Activated CD4-positive, CD25-positive, alpha-beta regulatory T cell treated with anti-CD3 and anti-CD28 coated beads, Interleukin-2, amount 50 U/mL, for 72 hours (primary cell): ENCODE measurements at places on chromosomes 12 and 14.
A peak's percentile ranks its signal among the peaks of the same experiment; 100 is the strongest.

GRCh38 chr14:71155743-71156142 lies 248.5 kb downstream of the PCNX1 start:
- DNase-seq = no peak

DNA sequence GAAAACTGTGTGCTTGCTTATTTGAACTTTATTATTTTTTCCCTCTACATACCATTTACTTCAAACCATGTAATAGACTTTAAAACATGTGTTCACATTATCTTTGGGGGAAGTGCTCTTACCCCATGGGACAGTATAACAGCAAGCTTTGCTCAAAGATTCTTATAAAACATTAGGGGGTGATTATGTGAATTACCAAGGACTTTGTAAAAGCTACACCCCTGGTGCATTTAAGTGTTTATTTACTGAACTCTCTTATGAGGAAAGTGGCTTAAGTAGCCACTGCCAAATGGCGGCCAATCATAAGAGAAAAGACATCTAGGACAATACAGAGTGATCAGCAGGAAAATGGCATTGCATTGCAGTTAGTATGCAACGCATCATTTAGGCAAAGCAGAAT lies 70.3 kb downstream of the CAPZA3 start:
- no peak for DNase-seq

GRCh38 chr12:119412811-119413794 lies 78.6 kb downstream of the CCDC60 start:
- DNase-seq = peak; percentile 45

GRCh38 chr14:54220071-54220703 lies 176.6 kb upstream of the CDKN3 start:
- no peak for DNase-seq

- no peak for DNase-seq
Measured at GRCh38 chr14:42459171-42459685, 852.6 kb downstream of the LRFN5 start.

- DNase-seq = no peak
Measured at GRCh38 chr14:57199921-57200320, 68.8 kb downstream of the EXOC5 start.

- peak; percentile 45 for DNase-seq
Measured at GRCh38 chr14:65336191-65336591, 76.3 kb upstream of the FUT8 start.

DNA sequence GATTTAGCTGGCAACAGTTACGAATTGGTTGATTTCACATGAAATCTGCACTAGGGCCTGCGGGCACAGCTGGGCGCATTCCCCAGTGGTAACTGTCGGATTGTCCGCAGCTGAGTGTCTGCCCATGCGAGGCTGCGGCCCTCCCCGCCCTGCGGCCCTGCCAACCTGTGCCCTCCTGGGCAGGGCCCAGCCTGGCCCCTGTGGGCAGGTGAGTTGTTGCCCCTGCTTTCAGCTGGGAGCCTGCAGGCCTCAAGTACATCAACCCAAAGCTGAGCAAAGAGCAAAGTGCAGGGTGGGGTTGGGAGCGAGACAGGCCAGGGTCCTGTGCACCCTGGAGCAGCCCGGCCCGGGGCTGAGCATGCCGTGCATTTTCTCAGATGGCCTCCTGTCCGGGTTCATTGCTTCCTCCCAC lies 89.1 kb downstream of the ADGRD1 start:
- no peak for DNase-seq

GRCh38 chr12:57159311-57159710 lies 11.9 kb upstream of the LRP1-AS start:
- DNase-seq = no peak

DNA sequence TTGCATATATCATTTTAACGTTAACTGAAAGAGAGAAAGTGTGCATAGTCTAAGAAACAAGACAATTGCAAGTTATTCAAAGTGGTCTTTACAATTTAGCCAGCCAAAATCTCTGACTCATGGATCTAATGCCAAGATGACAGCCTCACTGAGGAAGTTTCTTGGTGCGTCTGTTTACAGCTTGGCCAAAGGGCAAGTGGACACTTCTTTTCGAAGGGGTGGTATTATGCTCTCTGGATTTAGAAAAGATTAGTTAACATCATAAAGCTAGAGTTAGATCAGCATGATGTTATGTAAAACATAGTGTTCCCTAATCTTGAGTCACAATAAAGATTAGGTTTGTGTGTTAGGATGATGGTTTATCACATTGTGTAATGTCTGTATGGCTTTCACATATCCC lies 51.5 kb upstream of the SLC2A13 start:
- no peak for DNase-seq

- no peak for DNase-seq
Measured at GRCh38 chr14:71508901-71509300, 423.3 kb upstream of the RGS6 start.

GRCh38 chr12:56336361-56337167 lies 2.1 kb upstream of the IL23A start:
- DNase-seq = no peak

- DNase-seq = no peak
Measured at GRCh38 chr12:67667276-67668073, 18.9 kb downstream of the DYRK2 start.

GRCh38 chr14:61264010-61264571 lies 17.0 kb downstream of the TMEM30B start:
- no peak for DNase-seq

DNA sequence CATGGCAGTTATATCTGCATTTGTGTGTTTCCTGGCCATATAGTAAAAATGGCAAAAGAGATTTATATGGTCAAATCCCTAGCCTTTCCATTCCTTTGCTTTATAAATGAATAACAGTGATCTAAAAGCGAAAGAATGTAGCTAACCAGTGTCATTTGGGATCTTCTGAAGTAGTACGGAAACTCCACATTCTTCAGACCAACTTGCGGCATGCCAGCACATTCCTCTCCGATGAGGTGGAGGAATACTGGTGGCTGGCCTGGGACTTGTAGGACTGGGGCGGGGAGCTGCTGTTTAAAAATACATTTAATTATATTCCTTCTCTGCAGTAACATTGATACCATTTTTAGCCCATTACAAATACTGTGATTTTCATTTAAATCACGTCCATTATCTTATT lies 85.3 kb downstream of the SAMD4A start:
- DNase-seq = no peak

GRCh38 chr14:36675581-36675980 lies 13.9 kb downstream of the PAX9 start:
- no peak for DNase-seq

GRCh38 chr12:91355150-91356006 lies 172.8 kb upstream of the DCN start:
- DNase-seq = peak; percentile 38

GRCh38 chr12:26987634-26988424 lies 26.4 kb downstream of the TM7SF3 start:
- DNase-seq = no peak

- no peak for DNase-seq
Measured at GRCh38 chr14:66240105-66240504, 246.1 kb upstream of the CCDC196 start.

GRCh38 chr12:67348683-67349082 lies 79.5 kb downstream of the CAND1 start:
- no peak for DNase-seq

DNA sequence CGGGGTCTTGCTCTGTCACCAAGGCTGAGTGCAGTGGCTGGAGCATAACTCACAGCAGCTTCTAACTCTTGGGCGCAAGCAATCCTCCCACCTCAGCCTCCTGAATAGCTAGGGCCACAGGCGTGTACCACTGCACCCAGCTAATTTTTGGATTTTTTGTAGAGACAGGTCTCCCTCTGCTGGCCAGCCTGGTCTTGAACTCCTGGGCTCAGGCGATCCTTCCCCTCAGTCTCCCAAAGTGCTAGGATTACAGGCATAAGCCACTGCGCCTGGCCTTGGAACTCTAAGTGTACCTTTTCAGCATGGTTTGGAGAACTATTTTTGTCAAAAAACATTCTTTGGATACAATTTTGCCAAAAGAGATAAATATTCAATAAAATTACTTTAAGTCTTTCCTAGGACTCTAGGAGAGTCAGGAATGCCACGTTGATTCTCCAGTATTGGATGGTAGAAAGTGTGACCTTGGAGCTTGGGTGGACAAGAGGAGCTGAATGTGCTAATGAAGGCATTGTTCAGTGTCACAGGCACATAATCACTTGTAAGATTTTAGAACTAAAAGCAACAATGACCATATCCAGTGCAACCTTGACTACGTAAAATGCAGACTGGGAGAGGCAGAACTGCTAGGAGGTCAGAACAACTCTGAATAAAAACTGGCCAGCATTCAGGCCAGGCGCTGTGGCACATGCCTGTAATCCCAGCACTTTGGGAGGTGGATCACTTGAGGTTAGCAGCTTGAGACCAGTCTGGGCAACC lies 2.8 kb downstream of the SRSF9 start:
- no peak for DNase-seq

DNA sequence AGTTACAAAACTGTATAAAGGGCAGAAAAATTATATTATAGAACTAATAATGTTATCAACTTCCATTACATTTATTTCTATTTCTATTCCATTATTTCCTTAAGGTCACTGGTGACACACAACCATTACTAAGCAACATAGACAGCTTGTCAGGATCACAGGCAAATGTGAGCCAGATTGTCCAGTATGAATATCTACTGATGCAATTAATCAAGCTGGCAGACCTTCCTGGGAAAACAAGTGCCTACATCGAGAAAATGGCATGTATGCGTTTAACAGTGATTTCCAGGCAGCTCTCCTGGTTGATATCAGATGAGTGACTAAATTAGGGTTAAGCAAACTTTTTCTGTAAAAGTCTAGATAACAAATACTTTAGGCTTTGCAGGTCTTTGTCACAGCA lies 36.9 kb upstream of the TSPAN8 start:
- no peak for DNase-seq

DNA sequence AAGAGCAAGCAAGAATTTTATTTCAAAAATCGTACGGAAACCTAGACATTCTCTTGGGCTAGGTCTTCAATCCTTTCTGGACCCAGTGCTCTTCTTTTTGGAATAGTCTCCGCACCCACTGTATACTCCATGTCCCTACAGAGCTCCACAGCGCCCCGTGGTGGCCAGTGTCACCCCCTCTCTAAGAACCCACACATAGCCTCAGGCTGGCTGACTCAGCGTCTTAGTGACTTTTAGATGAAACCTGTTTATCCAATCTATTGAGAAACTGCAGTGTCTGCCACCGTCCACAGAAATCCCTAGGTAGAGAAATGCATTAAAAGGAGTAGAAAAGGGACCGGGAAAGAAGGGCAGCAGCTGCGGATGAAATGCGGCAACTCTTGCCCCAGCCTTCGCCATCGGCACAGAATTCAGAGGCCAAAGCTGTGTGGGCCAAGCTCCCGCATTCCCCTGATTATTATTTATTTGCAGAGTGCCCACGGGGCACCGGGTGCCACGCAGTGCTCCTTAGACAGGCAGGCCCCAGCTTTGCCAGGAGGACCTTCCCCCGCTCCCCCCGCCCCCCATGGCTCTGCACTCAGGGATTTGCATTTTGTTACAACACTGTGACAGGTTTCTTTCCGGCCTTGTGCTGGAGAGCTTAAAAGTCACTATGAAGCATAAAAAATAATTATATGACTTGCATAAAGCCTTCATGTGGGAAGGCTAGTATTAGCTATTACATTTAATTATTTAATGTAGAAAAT lies 170.1 kb upstream of the FKBP4 start:
- DNase-seq = no peak

DNA sequence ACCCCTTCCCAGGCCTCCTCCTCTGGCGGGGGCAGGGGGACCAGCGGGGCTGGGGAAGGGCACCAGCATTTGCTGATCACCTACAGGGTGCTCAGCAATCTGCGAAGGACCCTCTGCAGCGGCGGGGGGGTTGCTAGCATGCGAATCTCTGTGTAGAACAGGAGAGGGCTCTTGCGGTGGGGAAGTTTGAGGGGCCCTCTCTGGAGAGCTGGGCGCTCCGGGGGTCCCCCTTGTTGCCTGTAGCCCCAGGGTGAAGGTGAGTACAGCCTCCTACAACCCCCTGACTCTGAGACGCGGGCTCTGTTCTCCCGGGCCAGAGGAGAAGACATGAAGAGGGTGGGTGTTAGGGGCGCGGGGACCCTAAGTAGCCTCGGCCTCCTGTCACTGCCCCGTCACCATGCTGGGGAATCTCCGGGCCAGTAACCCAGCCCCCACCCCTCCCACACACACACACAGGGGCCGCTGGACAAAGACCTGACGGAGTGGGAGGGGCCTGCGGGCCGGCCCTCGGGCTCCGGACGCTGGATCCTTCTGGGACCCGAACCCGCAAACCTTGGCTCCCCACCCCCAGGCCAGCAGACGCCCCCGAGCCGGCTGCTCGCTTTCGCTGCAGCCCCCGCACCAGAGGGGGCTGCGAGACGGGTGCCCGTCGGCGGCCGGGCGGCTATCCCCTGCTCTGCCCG lies 734 bp downstream of the FIGNL2 start:
- DNase-seq = no peak

GRCh38 chr12:27272373-27273028 lies 28.4 kb downstream of the STK38L start:
- no peak for DNase-seq

GRCh38 chr12:18275981-18276380 lies 14.7 kb downstream of the PIK3C2G start:
- DNase-seq = no peak

DNA sequence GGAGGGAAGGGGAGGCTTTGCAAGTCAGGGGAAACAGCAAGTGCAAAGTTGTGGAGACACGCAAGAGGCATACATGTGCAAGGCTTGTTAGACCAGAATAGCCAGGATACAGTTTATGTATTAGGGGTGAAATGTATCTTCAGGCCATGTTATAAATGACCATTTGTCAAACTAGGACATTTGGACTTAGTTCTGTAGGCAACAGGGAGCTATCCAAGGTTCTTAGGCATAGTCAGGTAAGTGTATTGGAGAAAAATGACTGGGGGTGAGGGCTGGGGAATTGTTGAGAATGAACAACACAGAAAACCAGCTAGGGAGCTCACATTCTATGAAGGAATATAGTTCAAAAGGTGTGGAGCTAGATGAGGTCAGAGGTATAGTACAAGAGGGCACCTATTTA lies 42.5 kb downstream of the TPH2 start:
- DNase-seq = no peak

GRCh38 chr14:47389535-47389934 lies 285.9 kb downstream of the MDGA2 start:
- DNase-seq = no peak

GRCh38 chr12:6782850-6783566 lies 6.3 kb upstream of the CD4 start:
- no peak for DNase-seq
